ENCODE measurements at places on chromosomes 2 and 18.

DNA sequence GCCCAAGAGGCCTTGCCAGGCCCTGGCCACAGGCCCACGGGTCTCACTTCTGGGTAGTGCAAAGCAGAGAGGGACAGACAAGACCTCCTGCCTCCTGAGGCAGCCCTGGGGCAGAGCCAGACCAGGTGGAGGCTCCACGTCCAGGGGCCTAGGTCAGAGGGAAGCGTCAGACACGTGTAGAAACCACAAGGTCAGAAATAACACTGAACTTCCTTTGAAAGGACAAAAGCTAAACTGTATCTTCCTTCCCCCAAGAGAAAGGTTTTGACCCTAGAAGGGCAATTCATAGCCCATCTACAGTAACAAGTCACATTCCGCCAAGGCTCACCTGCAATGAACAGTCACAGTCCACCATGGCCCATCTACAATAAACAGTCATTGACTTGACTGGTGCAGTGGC, 17.9 kb downstream of the SDC1 start:
- DNase-seq: no peak

GRCh38 chr2:85019121-85019520, 48.2 kb downstream of the KCMF1 start:
- no peak for DNase-seq

DNA sequence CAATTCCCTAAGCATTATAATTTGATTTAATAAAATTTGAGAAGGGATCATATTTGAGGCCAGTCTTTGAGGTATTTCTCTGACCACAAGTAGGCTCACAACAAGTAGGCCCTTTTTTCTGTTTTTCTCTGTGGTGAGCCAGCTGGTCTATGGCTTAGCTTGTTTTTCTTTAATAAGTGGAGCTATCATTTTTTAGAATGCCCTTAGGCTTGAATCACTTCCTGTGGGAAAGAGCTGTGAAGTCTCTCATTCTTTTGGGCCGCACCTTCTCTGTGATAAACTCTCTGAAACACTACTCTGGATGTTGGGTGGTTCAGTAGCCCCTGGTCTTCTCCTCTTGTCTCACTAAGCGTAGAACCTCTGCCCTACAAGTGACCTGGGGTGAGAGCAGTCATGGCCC, 235.9 kb downstream of the SUCLG1 start:
- DNase-seq: no peak

GRCh38 chr18:9096007-9096371, 6.5 kb upstream of the NDUFV2 start:
- no peak for DNase-seq

DNA sequence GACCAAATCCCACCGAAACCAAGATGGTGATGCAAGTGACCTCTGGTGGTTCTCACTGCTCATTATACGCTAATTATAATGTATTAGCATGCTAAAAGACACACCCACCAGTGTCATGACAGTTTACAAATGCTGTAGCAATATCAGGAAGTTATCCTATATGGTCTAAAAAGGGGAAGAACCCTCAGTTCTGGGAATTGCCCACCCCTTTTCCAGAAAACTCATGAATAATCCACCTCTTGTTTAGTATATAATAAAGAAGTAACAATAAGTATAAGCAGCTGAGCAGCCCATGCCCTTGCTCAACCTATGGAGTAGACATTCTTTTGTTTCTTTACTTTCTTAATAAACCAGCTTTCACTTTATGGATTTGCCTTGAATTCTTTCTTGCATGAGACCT, 31.0 kb upstream of the FMNL2 start:
- DNase-seq: no peak

GRCh38 chr18:75067996-75068645, 140.8 kb downstream of the PTGR3 start:
- no peak for DNase-seq

GRCh38 chr18:379681-380330, 112.0 kb upstream of the THOC1 start:
- no peak for DNase-seq

DNA sequence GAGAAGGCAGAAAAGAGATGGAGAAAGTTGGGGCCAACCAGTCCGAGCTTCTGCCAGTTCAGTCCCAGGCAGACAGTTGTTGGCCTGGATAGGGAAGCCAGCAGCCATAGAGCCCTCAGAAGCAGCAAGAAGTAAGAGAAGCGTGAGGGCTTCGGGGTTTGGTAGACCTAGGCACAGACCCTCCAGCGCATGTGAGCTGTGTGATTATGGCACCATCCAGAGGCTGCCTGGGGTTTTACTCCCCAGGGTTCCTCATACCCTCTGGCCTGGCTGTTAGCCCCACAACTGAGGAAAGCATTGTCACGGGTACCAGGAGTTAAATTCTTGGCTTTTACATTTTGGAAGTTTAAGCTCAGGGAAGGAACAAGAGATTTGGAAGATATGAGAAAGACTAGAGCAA, 93.7 kb upstream of the RAB6C start:
- no peak for DNase-seq

GRCh38 chr2:225122583-225123486, 80.6 kb upstream of the DOCK10 start:
- DNase-seq: peak; percentile 16

GRCh38 chr2:190811811-190812210, 68.8 kb upstream of the GLS start:
- no peak for DNase-seq

DNA sequence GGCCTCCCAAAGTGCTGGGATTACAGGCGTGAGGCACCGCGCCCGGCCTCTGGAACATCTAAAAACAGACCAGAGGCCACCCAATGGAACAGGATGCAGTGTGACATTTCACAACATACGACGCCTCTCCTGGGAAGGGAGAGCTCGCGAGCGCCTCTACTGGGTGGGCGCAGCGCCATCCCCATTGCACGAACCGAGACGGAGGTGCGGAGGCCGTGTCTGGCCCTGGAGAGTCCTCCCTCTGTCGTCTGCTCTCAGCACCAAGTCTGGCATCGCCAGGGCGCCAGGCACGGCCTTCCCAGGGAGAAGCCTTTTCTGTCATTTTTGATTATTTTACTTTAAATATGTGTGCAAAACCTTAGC, 9.4 kb upstream of the GBX2 start:
- DNase-seq: peak; percentile 72

DNA sequence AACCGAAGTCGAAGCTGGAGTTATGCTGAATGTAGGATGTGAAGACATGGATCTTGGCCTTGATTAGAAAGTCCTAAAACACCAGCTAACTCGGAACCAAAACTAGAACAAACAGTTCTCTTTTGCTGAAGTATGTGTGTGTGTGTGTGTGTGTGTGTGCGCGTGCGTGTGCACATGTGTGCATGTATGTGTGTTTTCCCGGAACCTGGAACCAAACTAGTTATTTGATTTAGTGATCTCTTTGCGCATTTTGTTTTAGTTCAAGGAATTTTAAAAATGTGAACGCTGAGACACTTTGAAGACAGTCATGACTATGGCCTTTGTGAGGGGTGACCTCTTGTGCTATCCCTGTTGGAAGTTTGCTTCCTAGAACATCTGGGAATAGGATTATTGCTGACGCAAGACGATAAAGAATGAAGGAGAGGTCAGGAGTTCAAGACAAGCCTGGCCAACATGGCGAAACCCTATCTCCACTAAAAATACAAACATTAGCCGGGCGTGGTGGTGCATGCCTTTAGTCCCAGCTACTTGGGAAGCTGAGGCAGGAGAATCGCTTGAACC, 23.8 kb downstream of the FHL2 start:
- DNase-seq: no peak

DNA sequence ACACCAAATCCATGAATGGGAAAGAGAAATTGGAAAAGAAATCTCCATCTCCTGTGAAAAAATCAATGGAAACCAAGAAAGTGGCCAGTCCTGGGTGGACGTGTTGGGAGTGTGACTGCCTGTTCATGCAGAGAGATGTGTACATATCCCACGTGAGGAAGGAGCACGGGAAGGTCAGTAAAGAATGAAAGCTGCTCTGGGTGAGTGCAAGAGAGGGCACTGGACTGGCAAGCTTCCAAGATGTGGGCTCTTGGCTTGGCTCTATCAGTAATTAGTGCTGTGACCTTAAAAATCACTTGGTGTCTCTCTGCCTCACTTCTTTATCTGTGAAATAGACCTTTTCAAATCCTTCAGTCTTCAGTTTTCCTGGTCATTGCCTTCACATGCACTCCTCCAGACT, 89.0 kb downstream of the ZNF532 start:
- DNase-seq: no peak

- no peak for DNase-seq
These were observed 77.1 kb upstream of the RBM44 start for GRCh38 chr2:237721458-237721857.

DNA sequence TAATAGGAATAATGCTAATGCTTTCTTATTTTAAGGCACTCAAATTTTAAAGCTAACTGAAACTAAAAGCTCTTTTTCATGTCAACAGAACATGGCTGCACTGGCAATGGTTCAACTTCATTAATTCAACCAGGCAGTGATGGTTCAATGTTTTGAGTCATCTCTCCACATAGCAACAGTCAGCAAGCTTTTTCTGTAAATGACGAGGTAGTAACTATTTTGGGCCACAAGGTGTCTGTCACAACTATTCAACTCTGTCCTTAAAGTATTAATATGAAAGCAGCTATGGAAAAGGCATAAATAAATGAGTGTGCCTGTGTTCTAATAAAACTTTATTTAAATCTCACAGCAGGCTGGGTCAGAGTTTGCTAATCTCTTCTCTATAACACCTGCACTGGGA, 1425.6 kb upstream of the PIK3C3 start:
- DNase-seq: no peak

DNA sequence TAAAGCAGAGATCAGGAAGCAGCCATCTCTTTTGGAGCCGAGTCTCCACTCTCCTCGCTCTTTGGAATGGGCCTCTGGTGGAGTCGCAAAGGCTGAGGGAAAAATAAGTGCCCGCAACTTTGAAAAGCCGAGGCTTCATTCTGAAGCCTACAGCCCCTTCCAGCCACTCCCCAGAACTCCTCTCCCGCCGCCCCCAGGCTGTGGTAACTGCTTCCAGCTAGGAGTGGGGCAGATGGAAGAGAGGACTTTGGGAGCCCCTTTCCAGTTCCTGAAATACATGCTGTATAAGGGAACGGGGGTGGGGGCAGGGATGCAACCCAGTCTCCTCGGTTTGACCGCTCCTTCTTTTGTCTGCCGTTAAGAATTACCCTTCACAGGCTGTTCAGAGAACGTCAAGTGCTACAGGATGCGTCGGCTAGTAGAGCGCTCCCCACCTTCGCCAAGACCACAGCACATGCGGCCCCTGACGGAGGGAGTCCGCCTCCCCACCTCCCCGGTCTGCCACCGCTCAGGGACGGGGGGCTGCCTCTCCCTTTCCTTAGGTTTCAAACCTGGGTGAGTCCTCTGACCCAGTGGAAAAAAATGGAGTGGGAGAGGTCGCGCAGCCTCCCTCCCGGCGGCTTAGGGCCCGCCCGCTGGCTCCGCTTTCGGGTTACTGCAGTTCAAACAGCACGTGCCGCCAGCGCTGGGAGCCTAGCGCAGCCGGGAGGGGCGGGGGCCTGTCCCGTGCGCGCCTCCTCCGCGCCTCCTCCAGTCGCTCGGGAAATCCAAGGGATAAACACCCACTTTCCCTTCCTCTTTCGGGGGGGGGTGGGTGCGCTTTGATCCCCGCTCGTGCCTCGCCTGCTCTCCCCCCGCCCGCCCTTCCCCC, 4.9 kb downstream of the CYP26B1 start:
- DNase-seq: no peak

- no peak for DNase-seq
These were observed 14.0 kb downstream of the YIPF4 start for GRCh38 chr2:32291746-32292145.

- DNase-seq: no peak
These were observed 1.7 kb downstream of the FOSL2 start for GRCh38 chr2:28394331-28394877.

DNA sequence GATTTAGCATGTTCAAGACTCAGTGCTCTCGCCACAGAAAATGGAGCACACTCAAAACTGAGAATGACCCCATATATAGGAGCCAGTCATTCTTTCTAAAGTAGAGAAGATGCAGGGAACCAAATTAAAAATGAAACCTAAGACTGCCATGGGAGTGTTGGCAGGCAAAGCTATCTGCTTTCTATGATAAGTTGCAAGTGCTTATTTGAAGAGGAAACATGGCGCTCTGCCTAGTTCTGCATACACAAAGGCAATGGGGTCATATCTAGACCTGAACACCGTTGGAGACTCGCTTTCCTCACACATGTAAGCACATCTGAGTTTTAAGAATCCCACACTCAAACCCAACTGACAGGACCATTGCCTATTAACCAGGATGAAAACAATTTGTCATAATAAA, 292.5 kb downstream of the ALK start:
- no peak for DNase-seq

DNA sequence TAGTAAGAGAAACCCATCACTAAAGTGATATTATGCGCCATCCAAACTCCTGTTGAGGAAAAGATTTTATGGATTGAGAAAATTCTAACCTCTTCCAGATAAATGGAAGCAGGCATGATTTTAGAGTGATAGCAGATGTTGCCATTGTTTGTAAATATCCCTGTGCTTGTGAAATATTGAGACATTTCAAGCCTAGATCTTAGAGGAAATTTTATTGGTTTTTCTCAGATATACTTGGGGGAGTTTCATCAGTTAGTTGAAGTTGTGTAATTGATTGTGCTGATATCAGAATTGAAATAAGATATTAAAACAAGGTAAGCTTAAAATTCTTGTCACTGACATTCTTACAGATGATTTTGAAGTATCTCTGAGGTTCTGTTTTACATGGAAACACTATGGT, 390.9 kb upstream of the FANCL start:
- DNase-seq: no peak

- no peak for DNase-seq
These were observed 70.9 kb upstream of the LGALSL start for GRCh38 chr2:64383016-64383591.

GRCh38 chr18:78589916-78590437, 389.6 kb upstream of the SALL3 start:
- DNase-seq: no peak

DNA sequence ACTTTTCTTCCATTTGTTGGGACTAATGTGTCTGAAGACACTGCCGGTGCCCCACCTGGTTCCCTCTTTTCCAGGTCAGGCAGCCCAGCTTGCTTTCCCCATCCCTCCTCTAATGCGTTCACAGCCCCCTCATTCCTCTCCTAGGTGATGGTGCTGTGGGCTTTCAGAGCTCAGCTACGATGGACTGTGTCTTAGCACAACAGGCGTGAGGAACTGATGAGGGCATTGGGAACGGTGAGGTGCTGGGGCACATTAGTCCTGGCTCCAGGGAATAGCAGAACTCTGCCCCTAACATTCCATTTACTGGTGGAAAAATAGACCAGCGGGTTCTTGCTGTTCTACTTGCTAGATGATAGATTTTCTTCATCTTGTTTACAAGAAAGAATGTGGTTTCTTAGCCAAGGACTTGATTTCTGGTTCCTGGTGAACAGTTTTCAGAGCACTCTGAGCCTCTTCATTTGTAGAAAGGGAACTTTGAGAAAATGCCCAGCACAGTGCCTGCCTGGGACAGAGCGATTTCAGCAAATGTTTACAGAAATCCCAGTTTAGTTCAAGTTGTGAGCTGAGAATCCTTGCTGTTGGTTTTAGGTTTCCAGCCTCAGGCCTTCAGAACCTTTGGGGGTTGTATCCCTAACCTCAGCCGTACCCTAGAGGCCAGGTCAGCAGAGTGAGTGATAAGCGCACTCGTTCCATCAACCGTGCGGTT, 42.5 kb downstream of the LDLRAD4 start:
- no peak for DNase-seq

Measured in NCI-H460 (cell line).